NCI-H1092 treated with DMSO at 0.1 percent for 48 hours (cell line): ENCODE measurements at places on chromosomes 12 and 14.

DNA sequence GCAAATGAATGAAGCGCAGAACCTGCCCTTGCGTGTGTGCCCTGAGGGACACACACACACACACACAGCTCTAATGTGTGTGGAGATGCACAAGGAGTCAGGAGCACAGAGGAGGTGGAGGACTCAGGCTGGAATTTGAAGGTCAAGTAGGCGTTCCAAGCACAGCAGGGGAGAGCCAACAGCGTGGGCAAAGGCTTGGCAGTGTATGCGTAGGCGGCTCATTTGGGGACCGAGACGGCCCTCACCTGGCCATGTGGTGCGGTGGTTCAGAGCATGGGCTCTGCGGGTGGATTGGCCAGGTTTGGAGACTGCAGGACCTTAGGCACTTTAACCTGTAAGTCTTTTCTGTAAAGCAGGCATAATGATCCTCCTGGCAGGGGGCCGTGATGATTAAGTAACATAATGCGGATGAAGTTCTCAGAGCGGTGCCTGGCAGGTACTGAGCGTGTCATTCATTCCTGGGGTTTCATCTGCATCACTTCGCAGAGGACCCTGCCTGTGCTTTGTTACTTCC lies 69.5 kb upstream of the SLC24A4 start:
- peak; percentile 8 for DNase-seq

DNA sequence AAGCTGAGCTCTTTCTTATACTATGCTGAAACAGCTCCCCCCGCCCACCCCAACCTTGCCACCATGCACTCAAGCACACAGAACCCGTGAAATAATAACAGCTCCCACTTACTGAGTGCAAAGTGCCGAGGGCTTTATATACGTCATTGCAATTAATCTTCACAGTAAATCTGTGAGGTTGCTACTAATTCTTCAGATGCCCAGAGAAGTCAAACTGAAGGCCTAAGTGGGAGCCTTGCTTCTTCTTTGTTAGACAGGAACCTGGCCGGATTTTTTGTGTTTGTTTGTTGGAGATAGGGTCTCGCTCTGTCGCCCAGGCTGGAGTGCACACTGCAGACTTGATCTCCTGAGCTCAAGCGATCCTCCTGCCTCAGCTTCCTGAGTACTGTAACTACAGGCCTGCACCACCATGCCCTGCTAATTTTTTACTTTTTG lies 34.0 kb downstream of the VCPKMT start:
- no peak for DNase-seq

GRCh38 chr14:83425138-83425537 lies 1891.5 kb upstream of the SEL1L start:
- DNase-seq = no peak

DNA sequence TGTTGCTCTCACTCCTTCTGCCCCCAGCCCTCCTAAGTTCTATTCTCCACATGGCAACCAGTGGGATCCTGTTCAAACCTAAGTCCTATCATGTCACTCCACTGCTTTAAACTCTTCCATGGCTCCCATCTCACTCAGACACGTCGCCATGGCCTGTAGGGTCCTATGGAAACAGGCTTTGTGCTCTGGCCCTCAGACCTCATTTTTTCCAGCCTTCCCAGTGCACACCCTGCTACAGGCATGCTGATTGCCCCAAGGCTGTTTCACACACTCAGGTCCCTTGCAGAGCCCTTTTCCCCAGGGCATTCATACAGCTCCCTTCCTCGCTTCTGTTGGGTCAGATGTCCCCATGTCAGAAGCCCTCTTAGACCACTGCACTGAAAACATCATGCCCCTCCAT lies 11.2 kb upstream of the MED13L start:
- DNase-seq = no peak

GRCh38 chr12:132397152-132397933 lies 68.0 kb upstream of the GALNT9 start:
- peak; percentile 13 for DNase-seq

GRCh38 chr14:38874721-38875120 lies 228.3 kb downstream of the SEC23A start:
- no peak for DNase-seq
